T-helper 1 cell (primary cell): ENCODE measurements at places on chromosomes 6 and 20.

GRCh38 chr6:100417036-100417435 lies 47.7 kb downstream of the SIM1 start:
- DNase-seq: no peak

- DNase-seq: no peak
Measured at GRCh38 chr20:15439551-15439950, 1102.1 kb upstream of the FLRT3 start.

DNA sequence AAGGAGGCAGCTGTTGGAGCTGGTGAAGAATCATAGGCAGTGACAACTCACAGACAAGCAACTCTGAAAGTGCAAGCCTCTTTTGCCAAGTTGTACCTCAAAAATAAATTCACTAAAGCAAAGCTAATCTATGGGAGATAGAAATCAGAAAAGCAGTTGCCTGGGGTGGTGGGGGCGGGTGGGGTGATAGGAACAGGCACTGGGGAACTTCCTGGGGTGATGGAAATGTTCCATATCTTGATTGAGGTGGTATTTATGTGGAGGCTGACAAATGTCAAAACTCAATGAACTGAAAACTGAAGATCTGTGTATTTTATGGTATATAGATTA lies 52.4 kb downstream of the ATP9A start:
- no peak for DNase-seq

- no peak for DNase-seq
Measured at GRCh38 chr6:133341607-133342158, 100.5 kb downstream of the EYA4 start.

DNA sequence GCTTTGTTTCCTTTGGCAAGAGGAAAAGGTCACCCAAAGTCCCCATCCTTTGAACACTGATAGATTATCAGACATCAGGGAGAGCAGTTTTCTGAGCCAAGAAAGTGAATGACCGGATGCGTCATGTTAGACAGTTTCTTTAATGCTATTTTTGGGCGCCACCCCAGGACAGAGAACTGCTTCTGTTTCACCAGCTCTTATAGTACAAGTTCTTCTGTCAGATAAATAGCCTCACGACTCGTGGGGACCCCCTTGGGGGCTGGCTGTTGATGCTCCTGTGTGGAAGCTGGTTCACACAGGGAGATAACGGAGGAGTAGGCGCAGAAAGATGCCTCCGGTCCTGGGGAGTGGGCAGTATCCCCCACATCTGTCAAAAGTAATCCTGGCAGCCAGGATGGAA lies 54.6 kb downstream of the NPEPL1 start:
- no peak for DNase-seq

DNA sequence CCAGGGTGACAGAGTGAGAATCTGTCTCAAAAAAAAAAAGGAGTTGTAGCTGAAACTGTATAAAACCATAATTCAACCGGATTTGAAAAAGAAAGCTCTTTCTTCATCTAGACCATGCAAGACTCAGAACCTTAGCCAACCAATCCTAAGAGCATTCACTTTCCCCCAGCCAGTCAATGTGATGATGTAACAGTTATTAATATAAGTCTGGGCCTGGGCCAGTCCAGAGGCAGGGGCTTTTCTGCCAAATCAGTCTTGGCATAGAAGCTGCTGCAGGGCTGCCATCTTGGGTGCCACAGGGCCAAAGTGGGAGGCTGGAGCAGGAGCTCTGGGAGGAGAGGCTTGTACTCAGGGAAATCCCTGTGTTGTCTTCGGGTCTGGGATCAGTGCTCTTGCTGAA lies 288.4 kb downstream of the CLIC5 start:
- DNase-seq: no peak

- DNase-seq: no peak
Measured at GRCh38 chr20:64219730-64220129, 35.8 kb upstream of the PCMTD2 start.

DNA sequence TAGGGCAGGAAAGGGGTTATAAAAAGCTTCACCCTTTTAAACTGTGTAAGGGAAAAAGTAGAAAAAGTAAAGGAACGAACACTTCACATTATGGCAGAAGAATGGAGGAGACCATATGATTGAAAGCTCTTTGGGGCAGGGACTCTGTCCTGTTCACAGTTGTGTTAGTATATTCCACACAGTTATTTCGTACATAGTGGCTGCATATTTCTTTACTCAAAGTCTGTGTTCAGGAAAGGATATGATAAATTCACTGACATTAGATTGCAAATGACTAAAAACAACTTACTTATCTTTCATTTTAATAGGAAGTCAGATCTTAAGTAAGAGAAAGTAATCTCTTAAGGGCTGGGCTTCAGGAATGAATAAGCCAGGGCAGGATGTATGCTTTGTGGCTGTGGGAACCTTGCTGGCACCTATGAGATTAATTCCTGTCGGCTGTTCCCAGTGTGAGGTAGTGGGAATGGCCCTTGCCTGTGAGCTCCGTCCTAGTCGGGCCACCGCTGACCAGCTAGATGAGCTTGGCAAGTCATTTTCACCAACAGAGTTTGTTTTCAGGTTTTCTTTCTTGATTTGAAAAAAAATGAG lies 11.2 kb downstream of the PPP1R14C start:
- no peak for DNase-seq

DNA sequence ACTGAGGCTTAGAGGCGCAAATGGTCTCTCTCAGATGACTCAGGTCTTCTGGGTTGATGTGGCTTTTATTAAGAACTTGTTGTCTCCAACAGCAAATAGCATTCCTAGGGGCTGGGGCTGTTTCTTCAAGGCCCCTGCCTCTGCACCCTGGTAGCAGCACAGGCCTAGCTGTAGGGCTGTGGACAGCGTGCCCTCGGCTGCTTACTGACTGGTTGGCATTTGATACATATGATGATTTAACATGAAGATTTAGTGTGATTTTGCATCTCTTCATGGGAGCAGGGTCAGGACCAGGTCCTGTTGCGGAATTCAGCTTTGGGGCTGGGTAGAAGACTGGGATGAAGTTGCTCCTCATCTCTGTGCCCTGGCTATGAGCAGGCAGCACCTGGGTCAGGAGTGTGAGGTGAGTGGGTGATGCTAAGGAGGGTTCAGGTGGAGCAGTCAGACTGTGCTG lies 24.3 kb upstream of the IER3 start:
- no peak for DNase-seq

DNA sequence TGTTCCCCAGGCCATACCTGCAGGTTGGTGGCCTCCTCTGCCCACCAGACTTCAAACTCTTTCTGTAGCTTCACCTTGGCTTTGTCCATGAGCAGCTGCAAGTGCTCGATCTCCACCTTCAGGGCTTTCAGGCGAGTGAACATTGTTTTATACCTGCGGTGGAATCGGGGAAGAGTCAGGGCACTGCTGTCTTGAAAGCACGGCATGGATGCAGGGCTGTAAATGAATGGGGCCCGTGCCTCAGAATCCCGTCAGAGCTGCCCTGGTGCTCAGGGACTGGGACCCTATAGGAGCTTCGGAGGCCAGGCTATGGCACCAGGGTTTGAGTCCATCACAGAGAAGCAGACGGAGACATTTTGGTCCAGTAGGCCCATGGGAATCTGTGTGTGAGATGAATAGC lies 37.9 kb upstream of the KCNK16 start:
- no peak for DNase-seq

- peak; percentile 30 for DNase-seq
Measured at GRCh38 chr6:134175532-134176263, 123.3 kb upstream of the SLC2A12 start.

DNA sequence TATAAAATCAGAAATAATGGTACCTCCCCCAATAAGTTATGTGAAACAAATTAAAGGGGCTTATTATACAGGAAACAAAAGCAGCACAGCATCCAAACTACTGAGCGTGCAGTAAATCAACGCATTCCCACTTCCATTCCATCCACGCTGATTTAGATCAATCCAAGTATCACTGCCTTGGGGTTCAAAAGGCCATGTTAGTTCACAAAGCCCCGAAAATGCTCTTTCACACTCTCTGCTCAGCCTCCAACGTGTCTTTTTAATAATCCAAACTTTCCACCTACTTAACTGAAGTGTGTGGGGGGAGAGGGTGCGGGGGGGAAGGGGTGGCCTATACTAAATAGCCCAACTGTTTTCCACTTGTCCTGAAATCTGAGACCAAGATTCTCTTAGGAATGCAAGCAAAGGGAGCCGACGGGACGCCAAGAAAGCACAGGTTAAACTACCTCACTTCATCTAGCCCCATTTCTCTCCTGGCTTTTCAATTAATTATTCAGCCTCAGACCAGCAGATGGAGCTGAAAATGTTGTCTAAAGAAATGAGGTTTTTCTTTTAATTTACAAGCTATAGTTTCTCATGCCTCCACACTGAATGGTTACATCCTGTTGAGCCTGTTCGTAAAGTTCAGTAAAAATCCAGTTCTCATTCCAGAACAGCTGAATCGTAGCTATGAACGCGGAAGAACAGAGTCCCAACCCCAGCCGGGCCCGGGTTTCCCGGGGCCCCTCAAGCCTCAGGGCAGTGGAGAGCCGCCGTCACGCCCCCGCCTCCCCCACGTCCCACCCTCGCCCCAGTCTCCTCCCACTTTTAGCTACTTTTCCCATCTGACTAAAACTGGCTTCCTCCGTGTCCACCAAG lies 1.0 kb upstream of the NXT1 start:
- DNase-seq: no peak

DNA sequence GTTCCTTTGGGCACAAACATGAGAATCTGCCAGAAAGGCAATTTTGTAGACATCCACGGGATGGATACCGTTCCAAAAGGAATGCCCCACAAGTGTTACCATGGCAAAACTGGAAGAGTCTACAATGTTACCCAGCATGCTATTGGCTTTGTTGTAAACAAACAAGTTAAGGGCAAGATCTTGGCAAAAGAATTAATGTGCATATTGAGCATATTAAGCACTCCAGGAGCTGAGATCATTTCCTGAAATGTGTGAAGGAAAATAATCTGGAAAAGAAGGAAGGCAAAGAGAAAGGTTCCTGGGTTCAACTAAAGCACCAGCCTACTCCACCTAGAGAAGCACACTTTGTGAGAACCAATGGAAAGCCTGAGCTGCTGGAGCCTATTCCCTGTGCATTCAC lies 103.9 kb upstream of the ARG1 start:
- no peak for DNase-seq

GRCh38 chr6:36593569-36594028 lies 563 bp upstream of the SRSF3 start:
- DNase-seq: no peak

DNA sequence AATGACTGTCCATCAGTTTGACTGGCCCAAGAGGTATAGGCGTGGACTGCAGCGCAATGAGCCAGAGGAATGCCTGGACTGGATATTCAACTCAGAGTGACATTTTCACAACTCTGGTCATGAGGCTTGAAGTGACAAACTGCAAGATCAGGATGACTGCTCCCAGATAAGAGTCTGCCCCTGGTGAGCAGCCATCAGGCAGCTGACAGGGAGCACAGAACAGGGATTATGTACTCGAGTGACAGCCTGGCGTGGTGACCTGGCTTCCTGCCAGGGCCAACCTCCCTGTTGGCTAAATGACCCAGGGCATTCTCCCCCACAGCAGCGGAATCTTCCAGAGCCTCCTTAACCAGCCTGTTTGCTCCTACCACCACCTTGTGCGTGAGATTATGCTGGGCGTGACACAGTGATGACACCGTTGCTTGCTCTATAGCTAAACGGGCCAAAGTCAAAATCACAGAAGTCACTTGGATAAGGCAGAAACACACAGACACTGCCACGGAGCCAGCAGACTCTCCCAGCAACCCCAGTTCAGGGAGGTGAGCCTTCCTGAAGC lies 209.1 kb upstream of the JARID2 start:
- no peak for DNase-seq

- DNase-seq: no peak
Measured at GRCh38 chr20:16445482-16445881, 127.8 kb downstream of the KIF16B start.

DNA sequence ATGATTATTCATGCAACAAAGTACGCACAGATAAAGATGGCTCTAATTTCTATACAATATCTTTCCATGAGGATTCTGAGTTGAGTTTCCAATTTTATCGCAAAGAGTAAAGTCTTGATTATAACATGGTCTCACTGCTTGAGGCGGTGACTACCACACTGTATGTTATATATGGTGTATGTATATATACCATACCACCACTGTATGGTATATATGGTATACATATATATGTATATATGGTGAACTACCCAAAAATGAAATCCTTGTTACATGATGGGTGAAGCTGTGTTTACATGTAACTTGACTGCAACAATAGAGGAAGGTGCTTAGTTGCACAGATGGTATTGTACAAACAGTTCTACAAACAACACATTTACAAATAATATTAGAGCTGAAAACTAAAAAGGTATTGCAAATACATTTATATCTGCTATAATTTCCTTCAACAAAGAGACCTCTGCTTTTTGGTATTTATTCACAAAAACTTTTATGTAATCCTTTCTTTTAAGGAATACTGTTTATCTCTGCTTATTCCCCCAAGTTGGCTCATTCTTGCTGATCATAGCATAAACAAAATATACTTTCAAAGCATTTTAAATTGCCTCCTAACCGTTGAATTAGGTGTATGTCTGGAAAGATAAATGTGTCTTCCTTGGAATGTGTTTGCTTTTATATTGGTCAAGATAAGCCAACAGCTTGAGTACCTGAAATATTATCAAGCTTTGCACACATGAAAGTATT lies 77.7 kb upstream of the TPD52L1 start:
- DNase-seq: no peak

GRCh38 chr6:169539176-169539897 lies 162.5 kb downstream of the WDR27 start:
- DNase-seq: no peak

DNA sequence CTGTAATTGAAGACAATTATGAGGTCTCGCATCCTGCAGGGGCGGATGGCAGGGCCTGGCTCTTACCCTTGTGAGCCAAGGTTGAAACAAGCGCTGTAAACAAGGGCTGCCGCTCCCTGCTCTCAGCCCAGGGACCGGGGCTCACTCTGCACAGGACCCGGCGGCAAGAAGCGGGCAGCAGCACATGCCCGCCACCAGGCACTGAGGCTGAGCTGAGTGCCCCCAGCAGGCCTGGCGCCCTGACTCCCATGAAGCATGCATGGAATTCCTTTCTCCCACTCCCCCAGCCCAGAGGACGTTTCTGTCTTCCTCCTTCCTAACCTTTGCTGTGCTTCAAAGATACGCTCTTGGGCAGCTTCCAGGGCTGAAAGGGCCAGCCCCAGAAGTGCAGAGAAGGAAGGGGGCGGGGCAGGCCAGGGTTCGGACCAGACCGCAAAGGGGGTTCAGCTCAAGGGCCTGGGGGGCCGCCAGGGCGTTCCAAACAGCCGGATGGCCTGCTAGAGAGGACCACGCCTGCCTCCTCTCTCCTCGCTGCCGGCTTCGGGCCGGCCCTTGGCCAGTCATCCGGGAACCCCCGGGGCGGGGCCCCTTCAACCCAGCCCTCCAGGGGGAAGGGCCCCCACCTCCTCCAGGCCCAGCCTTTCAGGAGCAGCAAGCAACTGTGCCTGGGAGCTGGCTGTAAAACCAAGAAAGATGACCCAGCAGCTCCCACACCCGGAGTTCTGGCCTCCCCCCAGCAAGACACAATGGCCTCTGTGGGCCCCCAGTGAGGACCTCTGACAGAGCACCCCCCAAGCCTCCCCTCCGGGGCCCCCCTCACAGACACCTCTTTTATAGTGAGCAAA lies 109.9 kb downstream of the NOL4L start:
- no peak for DNase-seq
